T-helper 17 cell (primary cell): ENCODE measurements at places on chromosomes 5 and 9. TPM values are rescaled to one million over a fixed set of nuclear protein-coding genes. Genes with fewer than 3 reads are reported as not detected.

- DNase-seq: no peak
Measured at GRCh38 chr5:89407054-89407453, 524.1 kb upstream of the MEF2C start.

- no peak for DNase-seq
Measured at GRCh38 chr5:74054139-74054538, 428.1 kb downstream of the ARHGEF28 start.

GRCh38 chr5:141778206-141778605 lies 96.2 kb upstream of the ARAP3 start:
- DNase-seq: no peak

DNA sequence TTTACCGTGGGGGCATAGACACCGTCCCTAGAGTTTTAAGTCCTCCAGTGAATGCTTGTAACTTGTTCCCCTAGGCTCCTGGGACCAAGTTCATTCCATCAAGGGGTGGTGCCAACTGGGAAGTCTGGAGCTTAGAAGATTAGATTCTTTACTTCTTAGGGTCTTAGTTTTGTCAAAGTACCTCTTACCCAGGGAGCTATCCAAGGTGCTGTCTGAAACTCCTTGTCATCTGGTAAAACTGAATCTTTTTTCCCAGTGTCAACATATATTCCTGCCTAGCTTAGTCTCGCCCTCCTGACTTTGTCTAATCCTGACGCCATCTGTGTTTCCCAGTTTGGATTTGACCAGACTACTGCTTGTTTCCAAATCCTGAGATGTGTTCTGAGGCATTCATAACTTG lies 41.6 kb downstream of the MAMDC2 start:
- DNase-seq: no peak

DNA sequence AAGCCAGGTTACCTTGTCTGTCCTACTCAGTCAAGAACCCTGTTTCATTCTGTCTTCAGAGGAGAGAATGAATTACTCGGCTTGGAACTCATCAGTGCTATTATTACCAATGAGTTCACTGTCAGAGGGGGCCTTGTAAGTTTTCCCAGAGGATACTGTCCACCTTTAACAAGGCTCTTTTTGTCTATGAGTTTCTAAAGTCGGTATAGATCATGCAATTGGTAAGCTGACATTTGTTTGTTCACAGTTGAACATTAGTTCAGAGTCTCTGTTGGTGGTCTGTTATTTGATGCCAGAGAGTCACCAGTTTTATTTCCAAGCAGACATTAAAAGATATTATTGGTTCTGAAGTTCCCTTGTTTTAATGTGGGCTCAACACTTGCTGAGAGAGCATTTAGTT lies 58.1 kb upstream of the DHFR start:
- no peak for DNase-seq

- DNase-seq: no peak
Measured at GRCh38 chr9:109797509-109797908, 17.5 kb downstream of the PALM2AKAP2 start.

- no peak for DNase-seq
Measured at GRCh38 chr5:161380486-161380885, 166.0 kb downstream of the GABRB2 start.

- no peak for DNase-seq
Measured at GRCh38 chr5:105413406-105413990, 1850.9 kb upstream of the NUDT12 start.

DNA sequence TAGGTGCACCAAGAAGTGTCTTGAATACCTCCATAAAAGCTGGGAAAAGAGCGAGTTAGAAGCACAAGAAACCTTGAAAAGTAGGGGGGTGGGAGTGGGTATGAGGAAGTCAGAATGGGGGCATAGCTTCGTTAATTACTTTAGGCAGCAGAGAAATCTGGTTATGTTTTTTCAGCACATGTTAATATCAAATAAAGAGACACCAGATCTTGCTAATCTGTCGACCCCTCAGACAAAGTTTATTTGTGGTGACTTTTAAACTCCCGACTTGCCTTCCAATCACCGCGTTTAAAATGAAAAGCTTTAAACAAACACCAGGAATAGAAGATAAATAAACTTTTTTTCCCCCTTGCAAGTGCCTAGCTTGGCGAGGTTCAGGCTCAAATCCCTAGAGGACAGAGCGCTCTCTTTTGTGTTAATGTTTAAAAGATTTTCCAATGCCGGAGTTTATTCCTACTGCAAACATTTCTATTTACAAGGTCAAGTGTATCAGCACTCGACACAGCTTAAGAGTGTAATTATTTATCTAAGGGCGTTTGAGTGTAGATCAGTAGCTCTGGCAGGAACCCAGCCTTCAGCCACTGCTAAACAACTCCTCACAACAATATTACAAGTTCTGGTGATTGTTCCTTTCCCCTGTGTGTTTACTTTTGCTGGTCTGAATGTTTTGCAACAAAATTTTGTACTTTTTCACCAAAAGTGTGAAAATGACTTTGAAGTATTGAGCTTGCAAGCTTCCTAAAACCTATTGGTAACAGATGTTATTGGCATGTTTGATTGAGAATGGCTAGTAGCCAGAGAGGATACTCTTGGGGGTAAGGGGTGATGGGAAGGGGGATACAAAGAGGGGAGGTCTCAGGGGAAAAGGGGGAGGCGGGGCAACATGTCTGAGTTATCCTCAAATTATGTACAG lies 3.8 kb downstream of the GAS1 start:
- no peak for DNase-seq

DNA sequence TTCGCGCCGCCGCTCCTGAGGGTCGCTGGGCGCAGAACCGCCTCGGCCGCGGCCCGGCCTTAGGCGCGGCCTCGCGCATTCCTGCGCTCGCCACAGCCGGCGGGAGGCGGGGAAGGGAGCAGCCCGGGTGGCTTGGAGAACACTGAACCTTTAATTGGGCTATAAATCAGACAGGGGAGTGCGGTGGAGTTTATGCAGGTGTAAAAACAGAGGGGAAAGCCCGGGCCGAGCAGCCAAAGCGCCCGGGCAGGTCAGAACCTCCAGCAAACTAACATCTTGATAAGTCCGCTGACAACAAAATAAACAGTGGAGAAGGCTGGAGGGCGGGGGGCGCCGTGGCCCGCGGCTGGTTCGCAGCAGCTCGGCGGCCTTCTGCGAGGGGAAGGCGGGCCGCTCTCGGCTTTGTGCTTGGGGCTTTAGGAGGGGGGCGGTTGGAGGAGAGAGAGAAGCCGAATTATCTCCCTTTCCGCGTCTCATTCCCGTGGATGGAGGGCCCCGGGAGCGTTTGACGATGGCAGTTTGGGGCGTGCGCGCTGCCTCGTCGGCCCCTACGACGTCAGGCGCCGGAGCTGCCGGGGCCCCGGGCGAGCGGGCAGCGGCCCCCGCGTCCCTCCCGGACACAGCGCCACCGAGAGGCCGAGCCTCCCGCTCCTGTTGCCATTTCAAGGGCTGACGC lies 11.3 kb downstream of the FOXD1 start:
- no peak for DNase-seq

GRCh38 chr5:174729075-174729680 lies 4.8 kb downstream of the MSX2 start:
- DNase-seq: no peak

DNA sequence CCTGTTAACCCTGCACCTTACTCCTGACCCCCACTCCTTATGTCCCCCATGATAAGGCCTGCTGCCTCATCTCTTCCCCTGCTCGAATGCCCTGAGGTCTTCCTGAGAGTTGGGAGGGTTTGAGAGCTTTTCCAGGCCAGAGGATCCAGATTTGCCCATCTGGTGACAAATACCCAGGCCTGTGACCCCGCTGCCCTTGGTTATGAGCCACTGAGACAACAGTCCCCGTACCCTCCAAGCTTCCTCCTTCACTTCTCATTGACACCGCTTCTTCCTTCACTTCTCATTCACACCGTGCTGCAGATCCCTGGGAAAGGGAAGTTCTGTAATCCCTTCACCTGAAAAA lies 593 bp downstream of the GM2A start:
- no peak for DNase-seq

GRCh38 chr5:93993161-93993560 lies 251.8 kb upstream of the POU5F2 start:
- no peak for DNase-seq

DNA sequence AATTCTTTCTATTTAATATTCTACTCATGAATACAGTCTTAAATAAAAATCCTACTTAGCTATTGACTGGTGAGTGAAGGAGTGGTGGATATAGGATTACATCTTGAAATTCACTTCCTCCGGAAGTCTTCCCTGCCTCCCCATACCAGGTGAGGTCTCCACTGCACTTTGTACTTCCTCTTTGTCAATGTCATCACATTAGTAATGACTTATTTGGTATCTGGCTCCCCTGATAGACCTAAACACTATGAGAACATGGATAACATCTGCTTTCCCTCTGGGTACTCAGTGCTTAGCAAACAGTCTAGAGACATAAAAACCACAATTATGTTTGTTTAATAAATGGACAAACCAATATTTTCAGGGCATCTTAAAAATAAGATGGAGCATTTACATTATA lies 532.1 kb downstream of the PDE4D start:
- no peak for DNase-seq

DNA sequence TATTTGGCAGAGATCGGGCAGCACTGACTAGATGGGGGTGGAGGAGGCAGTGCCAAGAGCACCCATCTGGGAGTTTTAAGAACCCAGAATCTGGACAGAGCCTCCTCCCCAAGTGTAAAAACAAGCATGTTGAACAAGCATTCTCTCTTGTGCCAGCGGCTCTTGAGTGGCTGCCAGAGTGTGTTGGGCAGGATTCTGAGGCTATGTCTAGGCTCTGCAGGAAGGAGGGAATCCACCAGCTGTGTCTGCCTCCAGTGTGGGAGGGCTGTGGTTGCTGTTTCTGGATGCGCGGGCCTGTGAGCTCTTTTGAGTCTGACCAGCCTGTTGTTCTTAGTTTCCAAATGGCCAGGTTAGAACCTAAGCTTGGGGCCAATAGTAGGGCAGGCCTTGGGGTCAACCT lies 39.8 kb downstream of the HMCN2 start:
- no peak for DNase-seq

Gene IL7R
- 1,128 TPM for total RNA-seq

Gene AK1
- 66.5 TPM for total RNA-seq

Gene PALM2AKAP2
- total RNA-seq: not detected

Gene CCL28
- total RNA-seq: 10.6 TPM

Gene PCDHGA3
- total RNA-seq: 0.22 TPM

Gene PRKAA1
- 118 TPM for total RNA-seq

Gene SHISAL2B
- total RNA-seq: not detected
